Uterus (tissue), 4 donors: ENCODE measurements at places on chromosomes 13 and 19. TPM values are rescaled to one million over a fixed set of nuclear protein-coding genes. Genes with fewer than 3 reads are reported as not detected.
A peak's percentile ranks its signal among the peaks of the same experiment; 100 is the strongest.

GRCh38 chr13:35965226-35965927, 165.8 kb downstream of the DCLK1 start:
- H3K36me3 ChIP-seq = no peaks in the 10 kb centered on the region
- peak overlapping the region; percentile 6 for H3K27ac ChIP-seq
- no peak for DNase-seq
- no peak overlapping the region for H3K4me3 ChIP-seq

- DNase-seq = peak; percentile 43
- H3K4me1 ChIP-seq = peaks cover 17% of the 10 kb centered on the region
- H3K27ac ChIP-seq = peak overlapping the region; percentile 88
- no peaks in the 10 kb centered on the region for H3K27me3 ChIP-seq
- H3K36me3 ChIP-seq = no peaks in the 10 kb centered on the region
Measured at GRCh38 chr19:19405971-19406877, 749 bp downstream of the GATAD2A start.

GRCh38 chr13:43874504-43875092, 4.9 kb downstream of the CCDC122 start:
- H3K4me1 ChIP-seq = no peaks in the 10 kb centered on the region
- no peak overlapping the region for H3K27ac ChIP-seq
- no peaks in the 10 kb centered on the region for H3K27me3 ChIP-seq
- no peaks in the 10 kb centered on the region for H3K36me3 ChIP-seq
- H3K4me3 ChIP-seq = no peak overlapping the region

Gene ZNF563
- total RNA-seq = 7.6 TPM

Gene TEX26
- total RNA-seq = not detected

DNA sequence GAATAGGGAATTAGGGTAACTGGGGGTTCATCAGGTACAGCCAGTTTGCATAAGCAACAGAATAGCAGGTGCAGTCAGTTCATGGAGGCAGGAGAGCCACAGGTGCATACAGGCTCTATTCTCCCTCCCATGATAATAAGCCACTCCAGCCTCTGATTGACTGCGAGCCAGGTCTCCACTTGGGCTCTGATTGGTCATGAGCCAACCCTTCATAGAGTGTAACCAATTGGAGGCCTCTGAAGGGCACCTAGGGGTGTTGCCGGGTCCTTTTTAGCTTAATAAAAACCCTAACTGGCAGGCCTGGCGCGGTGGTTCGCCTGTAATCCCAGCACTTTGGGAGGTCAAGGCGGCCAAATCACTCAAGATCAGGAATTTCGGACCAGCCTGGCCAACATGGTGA, 8.7 kb upstream of the CKM start:
- H3K27ac ChIP-seq = no peak overlapping the region
- H3K27me3 ChIP-seq = no peaks in the 10 kb centered on the region
- no peaks in the 10 kb centered on the region for H3K36me3 ChIP-seq
- no peaks in the 10 kb centered on the region for H3K4me1 ChIP-seq
- H3K4me3 ChIP-seq = no peak overlapping the region
- no peak for DNase-seq

Gene PRR20E
- not detected for total RNA-seq

Gene ZNF28
- total RNA-seq = 6.1 TPM

GRCh38 chr13:97004096-97004876, 10.0 kb upstream of the OXGR1 start:
- no peak overlapping the region for H3K4me3 ChIP-seq
- no peaks in the 10 kb centered on the region for H3K27me3 ChIP-seq
- H3K4me1 ChIP-seq = no peaks in the 10 kb centered on the region
- H3K36me3 ChIP-seq = no peaks in the 10 kb centered on the region
- H3K27ac ChIP-seq = no peak overlapping the region
- no peak for DNase-seq

DNA sequence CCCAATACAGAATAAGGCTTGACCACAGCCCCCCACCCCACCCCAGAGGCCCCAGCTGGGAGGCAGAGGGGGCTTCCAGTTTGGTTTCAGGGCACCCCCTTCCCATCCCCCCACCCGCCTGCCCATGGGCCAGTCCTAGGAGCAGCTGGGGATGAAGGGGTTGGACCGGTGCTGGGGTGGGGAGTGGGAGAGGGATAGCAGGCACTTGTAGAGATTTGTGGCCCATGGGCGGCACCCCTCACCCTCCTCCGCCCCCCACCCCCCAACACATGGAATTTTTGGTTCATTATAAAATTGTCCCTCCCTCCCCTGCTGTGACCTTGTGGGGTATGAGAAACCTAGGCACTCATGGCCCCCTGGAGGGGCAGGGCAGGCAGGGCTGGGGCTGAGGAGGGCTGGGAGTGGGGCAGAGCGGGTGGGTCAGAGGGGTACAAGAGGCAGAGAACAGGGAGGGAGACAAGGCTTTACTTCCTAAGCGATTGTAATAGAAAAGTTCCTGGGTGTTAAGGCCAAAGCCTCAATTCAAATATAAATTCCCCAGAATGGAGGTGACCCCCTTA, 5.3 kb upstream of the GSK3A start:
- H3K4me1 ChIP-seq = peaks cover 25% of the 10 kb centered on the region
- DNase-seq = no peak
- H3K27ac ChIP-seq = peak overlapping the region; percentile 74

GRCh38 chr13:80048030-80048429, 292.9 kb downstream of the SPRY2 start:
- H3K36me3 ChIP-seq = no peaks in the 10 kb centered on the region
- no peaks in the 10 kb centered on the region for H3K27me3 ChIP-seq
- no peak for DNase-seq
- no peak overlapping the region for H3K4me3 ChIP-seq
- no peak overlapping the region for H3K27ac ChIP-seq

Gene MYO1F
- total RNA-seq = 5.3 TPM

DNA sequence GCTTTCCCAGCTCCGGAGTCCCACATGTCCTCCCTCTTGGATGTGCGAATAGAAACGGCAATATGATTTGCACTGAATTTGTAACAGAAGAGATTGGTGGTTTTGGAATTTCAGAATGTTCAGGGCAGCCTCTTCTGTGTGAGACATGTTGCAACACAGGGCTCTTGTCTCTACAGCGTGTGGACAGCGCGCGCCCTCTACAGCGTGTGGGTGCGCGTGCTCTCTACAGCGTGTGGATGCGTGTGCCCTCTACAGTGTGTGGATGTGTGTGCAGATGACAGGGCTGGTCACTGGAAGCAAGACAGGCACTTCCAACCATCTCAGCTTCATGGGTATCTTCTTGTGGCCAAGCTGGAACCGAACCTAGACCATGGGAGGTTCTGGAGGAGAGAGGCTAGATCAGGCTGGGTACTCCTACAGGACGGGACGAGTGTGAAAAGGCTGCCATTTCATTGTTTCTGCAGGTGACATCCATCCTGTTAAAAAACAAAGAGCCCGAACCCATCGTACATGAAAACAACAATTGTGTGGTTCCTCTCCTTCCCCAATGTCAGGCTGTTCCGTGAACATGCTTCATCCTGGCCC, 78.4 kb downstream of the TEX29 start:
- no peaks in the 10 kb centered on the region for H3K4me1 ChIP-seq
- no peaks in the 10 kb centered on the region for H3K27me3 ChIP-seq
- no peak overlapping the region for H3K4me3 ChIP-seq
- no peak overlapping the region for H3K27ac ChIP-seq
- H3K36me3 ChIP-seq = no peaks in the 10 kb centered on the region
- no peak for DNase-seq

DNA sequence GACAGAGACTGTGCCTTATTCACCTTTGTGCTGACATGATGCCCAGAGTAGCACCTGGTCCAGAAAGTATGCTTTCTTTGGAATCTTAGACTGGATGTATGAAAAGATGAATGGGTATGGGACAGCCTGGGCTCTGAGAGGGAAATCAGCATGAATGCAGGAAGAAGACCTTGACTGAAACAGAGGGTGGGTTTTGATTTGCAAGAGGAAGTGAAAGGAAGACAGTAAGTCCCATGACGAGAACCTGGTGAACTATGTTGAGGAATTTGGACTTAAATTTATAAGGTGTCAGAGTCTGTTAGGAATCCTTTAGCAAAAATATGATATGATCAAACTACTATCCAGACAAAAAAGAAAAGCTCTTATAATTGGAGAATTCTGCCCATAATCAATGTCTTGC, 301.9 kb downstream of the SPRY2 start:
- no peak for DNase-seq
- no peak overlapping the region for H3K27ac ChIP-seq
- H3K4me3 ChIP-seq = no peak overlapping the region
- H3K4me1 ChIP-seq = no peaks in the 10 kb centered on the region
- H3K36me3 ChIP-seq = no peaks in the 10 kb centered on the region

Gene ADGRE2
- total RNA-seq = 0.41 TPM

Gene ZNF709
- total RNA-seq = 5.0 TPM

DNA sequence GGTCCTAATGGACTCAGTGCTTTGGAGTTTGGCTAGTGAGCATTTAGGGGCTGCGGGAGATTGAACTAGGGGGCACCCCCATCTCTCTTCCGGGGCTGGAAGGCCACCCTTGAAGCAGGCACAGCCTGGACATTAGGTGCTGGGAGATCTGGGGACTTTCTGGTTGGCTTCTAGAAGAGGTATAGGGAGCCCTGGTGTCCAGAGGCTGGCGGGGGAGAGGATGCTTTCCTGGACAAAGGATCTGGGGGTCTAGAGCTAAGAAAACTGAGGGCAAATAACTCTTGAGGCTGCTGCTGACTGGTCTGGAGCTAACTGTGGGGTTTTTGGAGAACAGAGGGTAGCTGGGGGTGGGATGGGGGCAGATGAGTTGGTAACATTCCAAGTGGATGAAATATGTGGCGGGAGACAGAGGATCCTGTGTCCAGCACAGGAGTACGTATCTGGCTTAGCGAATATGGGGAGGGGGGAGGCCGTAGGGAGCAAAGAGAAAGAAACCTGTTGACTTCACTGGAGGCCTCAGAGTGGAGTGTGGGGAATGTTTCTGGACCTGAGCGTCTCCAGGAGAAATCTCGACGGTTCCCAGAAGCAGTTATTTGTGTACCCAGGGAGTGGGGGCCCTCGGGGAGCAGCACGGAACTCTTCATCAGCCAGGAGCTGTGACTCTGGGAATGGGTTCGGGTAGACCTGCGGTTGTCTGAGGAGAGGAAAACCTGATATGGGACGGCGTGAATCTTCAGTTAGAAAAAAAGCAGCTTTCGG, 1.4 kb downstream of the HNRNPUL1 start:
- no peaks in the 10 kb centered on the region for H3K4me1 ChIP-seq
- no peaks in the 10 kb centered on the region for H3K27me3 ChIP-seq
- H3K27ac ChIP-seq = peak overlapping the region; percentile 96
- H3K36me3 ChIP-seq = no peaks in the 10 kb centered on the region

Gene CUL4A
- 110 TPM for total RNA-seq

Gene LILRA1
- 0.29 TPM for total RNA-seq

GRCh38 chr19:16335226-16335625, 10.6 kb downstream of the KLF2 start:
- no peaks in the 10 kb centered on the region for H3K4me1 ChIP-seq
- no peak overlapping the region for H3K27ac ChIP-seq
- H3K36me3 ChIP-seq = no peaks in the 10 kb centered on the region
- H3K27me3 ChIP-seq = no peaks in the 10 kb centered on the region
- H3K4me3 ChIP-seq = no peak overlapping the region

Gene CALR3
- not detected for total RNA-seq

DNA sequence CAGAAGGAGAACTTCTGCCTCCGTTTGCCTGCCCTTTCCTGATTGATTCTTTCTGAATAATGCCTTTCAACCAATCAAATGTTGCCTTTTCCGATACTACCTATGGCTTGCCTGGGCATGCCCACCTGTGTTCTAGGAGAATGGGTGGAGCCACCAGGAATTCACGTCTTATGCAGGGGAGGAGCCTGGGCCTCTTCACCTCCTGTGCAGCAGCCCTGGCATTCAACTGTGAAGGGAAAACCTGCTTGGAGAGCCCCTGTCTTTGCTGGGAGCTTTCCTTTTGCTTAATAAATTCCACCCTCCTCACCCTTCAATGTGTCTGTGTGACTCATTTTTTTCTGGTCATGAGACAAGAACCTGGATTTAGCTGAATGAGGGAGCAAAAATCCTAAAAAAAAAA, 730.7 kb downstream of the UQCRFS1 start:
- H3K36me3 ChIP-seq = no peaks in the 10 kb centered on the region
- DNase-seq = no peak
- H3K4me1 ChIP-seq = no peaks in the 10 kb centered on the region
- H3K27me3 ChIP-seq = no peaks in the 10 kb centered on the region
- no peak overlapping the region for H3K27ac ChIP-seq
- no peak overlapping the region for H3K4me3 ChIP-seq

Gene PPM1N
- not detected for total RNA-seq

Gene CD209
- total RNA-seq = not detected

DNA sequence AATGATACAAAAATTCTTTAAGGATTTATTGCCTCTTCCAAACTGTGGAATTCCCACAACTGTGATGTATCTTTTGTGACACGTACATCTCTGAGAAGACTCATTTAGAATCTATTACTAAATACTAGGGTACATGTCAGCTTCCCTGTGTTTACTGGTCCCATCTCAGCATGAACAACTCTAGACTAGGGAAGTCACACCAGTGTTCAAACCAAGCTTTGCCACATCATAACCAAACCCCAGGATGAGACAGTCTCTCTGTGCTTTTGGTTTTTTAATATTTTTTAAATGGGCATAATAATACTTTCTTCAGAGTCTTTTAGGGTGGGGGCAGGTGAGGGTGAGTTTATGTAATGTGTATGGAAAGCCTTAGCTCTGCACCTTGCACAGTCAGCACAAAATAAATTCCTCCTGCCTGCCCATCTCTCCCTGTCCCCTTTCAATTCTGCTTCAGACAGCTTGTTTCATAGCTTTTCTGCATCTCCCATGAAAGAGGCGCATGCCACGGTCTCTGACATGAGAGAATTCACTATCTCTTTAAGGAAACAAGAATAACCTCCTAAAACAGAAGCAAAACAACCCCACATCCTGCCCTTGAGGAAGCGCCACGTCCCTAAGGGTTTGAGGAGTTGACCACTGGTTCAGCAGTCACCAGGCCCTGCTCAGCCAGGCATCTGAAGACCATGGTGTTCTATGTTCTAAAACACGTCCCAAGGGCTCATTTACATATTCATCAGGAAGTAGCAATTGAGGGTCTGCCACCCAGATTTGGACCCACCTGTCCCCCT, 174.5 kb downstream of the USP12 start:
- no peaks in the 10 kb centered on the region for H3K36me3 ChIP-seq
- no peaks in the 10 kb centered on the region for H3K27me3 ChIP-seq
- no peak overlapping the region for H3K27ac ChIP-seq
- H3K4me3 ChIP-seq = no peak overlapping the region
- no peaks in the 10 kb centered on the region for H3K4me1 ChIP-seq
- no peak for DNase-seq

GRCh38 chr13:39148513-39148961, 110.3 kb downstream of the NHLRC3 start:
- DNase-seq = no peak

- H3K4me3 ChIP-seq = no peak overlapping the region
- DNase-seq = no peak
- H3K27me3 ChIP-seq = no peaks in the 10 kb centered on the region
- no peak overlapping the region for H3K27ac ChIP-seq
Measured at GRCh38 chr19:49771674-49772139, 4.9 kb downstream of the AP2A1 start.

- H3K27me3 ChIP-seq = no peaks in the 10 kb centered on the region
- DNase-seq = no peak
- no peak overlapping the region for H3K4me3 ChIP-seq
- no peak overlapping the region for H3K27ac ChIP-seq
- no peaks in the 10 kb centered on the region for H3K36me3 ChIP-seq
- H3K4me1 ChIP-seq = no peaks in the 10 kb centered on the region
Measured at GRCh38 chr13:64782466-64782865, 2447.7 kb downstream of the PCDH9 start.
